ENCODE measurements at places on chromosomes 1 and 21. TPM values are rescaled to one million over a fixed set of nuclear protein-coding genes. Genes with fewer than 3 reads are reported as not detected.

GRCh38 chr1:229037806-229038405, 233.0 kb upstream of the RAB4A start:
- DNase-seq = no peak

- no peak for DNase-seq
Observed at GRCh38 chr21:44987886-44988606, 48.2 kb downstream of the SLX9 start.

- no peak for DNase-seq
Observed at GRCh38 chr21:19076031-19076430, 672.4 kb upstream of the TMPRSS15 start.

DNA sequence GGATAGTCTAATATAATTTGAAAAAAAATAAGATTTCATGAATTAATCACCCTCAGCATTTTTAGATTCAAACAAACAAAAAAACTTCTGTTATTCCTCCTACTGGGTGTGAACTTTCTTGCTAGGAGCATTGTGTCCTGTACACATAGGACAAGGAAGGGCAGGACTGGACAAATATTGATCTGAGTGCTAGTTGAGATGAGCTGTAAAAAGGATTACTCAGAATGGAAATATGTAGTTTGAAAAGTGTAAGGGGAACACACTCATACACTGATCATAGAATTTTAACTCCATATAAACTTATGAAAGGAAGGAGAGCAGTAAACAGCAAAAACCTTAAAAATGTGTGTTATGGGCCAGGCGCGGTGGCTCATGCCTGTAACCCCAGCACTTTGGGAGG, 156.5 kb upstream of the ZNF648 start:
- DNase-seq = no peak

DNA sequence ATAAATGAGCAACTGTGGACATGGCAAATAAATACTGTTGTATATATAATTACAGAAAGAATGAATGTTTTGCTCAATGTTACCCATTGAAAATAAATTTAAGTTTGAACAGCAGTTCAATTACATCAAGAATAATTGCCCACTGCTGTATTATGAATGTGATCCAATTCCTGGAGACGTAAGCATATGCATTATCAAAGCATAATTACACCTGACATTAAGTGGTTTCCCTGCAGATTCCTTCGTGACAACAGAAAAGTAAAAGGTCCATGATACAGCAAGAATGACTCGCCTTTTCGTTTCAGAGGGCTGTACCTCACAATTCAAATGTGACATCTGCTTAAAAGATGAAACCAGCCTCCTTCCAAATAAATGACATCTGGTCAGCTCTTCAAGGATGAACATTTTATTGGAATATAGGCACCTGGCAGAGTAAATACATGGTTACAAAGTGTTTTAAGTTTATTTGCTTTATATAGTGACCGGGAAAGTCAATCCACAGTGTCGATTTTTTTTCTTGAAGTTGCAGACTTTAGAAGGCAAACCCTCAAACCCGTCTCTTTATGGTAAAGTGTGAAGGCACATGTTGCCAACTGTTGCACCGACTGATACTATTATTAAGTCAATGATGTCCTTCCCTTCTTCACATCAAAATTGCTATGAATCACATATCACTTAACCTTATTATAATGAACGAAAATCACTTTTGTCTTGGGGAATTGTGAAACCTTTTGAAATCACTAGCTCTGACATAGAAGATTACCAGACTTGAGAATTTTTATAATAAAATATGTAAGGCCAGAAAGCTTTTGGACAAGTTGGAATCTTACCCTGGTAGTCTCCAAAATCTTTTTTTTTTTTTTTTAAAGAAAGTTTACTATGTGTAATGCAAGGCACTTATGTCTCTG, 36.2 kb upstream of the EDEM3 start:
- no peak for DNase-seq

GRCh38 chr1:227544067-227545050, 19.0 kb upstream of the ZNF678 start:
- no peak for DNase-seq

DNA sequence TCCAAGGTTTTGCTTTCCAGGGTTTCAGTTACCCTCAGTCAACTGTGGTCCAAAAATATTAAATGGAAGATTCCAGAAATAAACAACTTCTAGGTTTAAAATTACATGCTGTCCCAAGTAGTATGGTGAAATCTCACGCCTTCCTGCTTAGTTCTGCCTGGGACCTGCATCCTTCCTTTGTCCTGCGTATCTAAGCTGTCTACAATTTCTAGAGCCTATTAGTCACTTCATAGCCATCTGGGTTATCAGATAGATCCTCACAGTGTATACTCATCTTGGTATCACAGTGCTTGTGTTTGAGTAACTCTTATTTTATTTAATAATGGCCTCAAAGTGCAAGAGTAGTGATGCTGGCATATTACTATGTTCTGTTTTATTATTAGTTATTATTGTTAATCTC, 157.7 kb downstream of the ROR1 start:
- DNase-seq = no peak

DNA sequence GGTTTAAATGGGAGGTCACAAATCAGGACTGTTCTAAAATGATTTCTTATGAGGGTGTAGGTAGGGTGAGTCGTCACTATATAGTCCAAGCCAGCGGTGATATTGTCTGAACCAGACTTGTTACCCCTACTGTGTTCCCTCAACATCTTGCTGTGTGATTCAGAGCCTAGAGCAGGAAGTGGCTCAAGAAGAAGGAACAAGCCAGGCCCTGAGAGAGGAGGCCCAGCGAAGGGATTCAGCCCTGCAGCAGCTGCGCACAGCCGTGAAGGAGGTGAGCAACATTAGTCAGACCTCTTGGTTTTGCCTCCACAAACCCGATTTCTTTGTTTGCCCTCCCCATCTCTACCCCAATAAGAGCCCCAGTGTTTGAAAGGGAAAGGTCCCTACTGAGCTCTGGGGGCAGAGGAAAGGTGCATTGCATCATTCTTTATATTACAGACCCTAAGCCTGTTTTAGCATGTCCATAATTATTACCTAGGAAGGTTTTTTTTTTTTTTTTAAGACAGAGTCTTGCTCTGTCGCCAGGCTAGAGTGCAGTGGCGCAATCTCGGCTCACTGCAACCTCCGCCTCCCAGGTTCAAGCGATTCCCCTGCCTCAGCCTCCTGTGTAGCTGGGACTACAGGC, 5.0 kb upstream of the SH3BGRL3 start:
- DNase-seq = no peak

DNA sequence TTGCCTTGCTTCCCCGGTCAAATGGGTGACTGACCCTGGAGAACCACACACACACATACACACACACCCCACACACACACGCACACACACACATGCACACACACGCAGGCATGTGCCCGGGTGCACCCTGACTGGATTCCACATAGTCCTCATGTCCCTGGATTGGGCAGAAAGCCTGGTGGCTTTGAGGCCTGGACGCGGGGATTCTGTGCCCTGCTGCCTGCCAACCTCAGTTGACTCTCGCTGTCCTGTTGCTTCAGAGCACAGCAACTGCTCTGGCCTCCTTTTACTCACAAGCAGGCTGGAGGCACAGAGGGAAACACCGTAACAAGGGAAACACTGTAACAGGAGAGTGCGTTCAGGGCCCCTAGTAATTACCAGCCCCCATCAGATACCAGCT, 6.4 kb downstream of the RORC start:
- no peak for DNase-seq

- peak; percentile 23 for DNase-seq
Observed at GRCh38 chr21:46098303-46099141, 610 bp downstream of the COL6A2 start.

DNA sequence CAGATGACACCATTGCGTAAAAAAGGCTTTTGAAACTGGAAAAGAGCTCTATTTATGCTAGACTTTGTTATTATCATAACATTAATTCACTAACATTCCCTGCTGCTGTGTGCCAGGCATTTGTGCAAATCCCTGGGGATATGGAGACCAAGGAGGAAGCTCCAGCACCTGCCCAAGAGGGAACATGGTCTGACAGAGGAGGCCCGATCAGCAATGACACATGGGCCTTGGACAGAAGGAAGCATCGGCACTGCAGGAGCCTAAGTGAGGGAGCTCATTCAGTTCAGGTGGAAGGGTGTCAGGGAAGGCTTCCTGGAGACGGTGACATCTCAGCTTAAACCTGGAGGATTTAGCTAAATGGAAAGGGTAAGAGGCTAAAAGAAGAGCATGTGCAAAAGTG, 13.9 kb downstream of the CAMK2N1 start:
- DNase-seq = no peak

- DNase-seq = no peak
Observed at GRCh38 chr1:201085902-201086735, 26.1 kb downstream of the CACNA1S start.

DNA sequence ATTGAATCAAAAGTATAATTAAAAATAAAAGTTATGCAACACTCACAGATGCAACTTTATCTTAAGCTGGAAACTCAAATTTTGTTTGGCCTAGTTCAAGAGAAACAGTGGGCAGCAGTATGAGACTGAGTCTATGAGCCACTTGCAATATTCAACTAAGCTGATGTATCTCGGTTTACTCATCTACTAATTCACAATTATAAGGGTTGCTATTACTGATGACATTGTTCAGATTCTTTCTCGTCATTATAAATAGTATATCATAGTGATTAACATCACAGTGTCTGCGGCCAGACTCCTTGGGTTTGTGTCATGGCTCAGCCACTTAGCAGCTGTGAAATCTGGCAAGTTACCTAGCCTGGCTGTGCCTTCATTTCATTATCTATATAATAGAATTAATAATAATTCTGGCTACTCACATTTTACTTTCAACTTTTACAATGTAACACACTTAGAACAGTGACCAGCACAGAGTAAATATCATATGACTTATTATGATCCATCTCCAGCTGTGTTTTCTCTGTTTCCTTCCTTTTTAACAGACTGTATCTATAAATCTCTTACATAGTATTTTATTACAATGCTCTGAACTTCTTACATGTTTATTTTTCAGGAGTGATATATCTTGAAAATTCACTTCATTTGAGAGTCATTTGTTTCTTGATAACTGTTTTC, 194.3 kb upstream of the RGS18 start:
- DNase-seq = no peak

- DNase-seq = no peak
Observed at GRCh38 chr1:109111386-109112055, 2.4 kb upstream of the ELAPOR1 start.

- no peak for DNase-seq
Observed at GRCh38 chr1:8027748-8028570, 1.9 kb upstream of the ERRFI1 start.

- DNase-seq = no peak
Observed at GRCh38 chr1:19854866-19855265, 27.3 kb upstream of the OTUD3 start.

- no peak for DNase-seq
Observed at GRCh38 chr1:75202751-75203150, 68.6 kb downstream of the LHX8 start.

DNA sequence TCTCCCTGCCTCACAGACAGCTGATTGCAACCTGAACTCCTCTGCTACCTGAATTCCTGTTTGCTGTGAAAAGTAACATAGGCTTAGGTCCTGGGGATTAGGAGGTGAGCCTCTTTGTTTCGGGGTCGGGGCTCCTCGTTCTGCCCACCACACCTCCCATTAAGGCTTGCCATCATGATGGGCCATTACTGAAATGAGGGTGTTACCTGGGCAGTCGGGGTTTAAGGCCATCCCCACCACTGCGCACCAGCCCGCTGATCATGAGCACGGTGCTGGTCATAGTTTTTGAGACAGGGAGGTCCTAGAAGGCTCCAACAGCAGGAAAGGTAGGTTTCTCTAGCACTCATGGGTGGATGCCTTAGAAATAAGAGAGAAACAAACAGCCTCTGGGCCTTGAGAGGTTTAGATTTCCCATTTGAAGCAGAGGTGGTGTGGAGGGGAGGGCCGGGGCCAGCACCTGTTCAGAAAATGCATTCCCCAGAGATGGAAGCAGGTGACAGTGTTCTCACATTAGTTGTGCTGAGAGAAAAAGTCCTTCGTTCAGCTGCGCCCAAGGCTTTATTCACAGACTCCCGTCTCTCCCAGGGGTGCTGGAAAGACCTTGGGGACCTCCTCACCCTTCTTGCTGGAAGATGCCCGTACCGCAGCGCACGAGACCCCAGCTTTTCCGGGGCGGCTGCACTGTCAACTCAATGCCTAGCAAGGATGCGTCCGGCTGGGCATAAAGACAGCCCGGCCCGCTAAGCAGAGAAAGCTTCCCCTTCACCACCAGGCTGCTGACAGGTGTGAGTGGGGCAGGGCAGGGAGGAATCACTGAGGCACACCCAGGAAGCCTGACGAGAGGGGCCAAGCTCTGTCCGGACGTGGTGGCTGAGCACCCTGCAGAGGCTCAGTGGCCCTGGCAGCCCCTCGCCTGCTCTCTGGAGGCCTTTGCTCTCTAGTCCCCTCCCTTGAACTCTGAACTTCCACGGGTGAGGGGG, 125.5 kb downstream of the PGBD5 start:
- no peak for DNase-seq

- no peak for DNase-seq
Observed at GRCh38 chr1:226895644-226896043, 25.2 kb downstream of the PSEN2 start.

Gene KCNE1
- total RNA-seq = 1.0 TPM

Gene KLHDC8A
- total RNA-seq = 0.79 TPM

Gene ST6GALNAC3
- 64.8 TPM for total RNA-seq

Gene FCGR3B
- total RNA-seq = not detected

Gene SPRR5
- total RNA-seq = not detected

Gene RGL1
- total RNA-seq = 30.5 TPM

All from mesothelial cell of epicardium (in vitro differentiated cells).